Inflammatory macrophage treated with lipopolysaccharide for 1 hour (primary cell): ENCODE measurements at places on chromosomes 11 and 22.

DNA sequence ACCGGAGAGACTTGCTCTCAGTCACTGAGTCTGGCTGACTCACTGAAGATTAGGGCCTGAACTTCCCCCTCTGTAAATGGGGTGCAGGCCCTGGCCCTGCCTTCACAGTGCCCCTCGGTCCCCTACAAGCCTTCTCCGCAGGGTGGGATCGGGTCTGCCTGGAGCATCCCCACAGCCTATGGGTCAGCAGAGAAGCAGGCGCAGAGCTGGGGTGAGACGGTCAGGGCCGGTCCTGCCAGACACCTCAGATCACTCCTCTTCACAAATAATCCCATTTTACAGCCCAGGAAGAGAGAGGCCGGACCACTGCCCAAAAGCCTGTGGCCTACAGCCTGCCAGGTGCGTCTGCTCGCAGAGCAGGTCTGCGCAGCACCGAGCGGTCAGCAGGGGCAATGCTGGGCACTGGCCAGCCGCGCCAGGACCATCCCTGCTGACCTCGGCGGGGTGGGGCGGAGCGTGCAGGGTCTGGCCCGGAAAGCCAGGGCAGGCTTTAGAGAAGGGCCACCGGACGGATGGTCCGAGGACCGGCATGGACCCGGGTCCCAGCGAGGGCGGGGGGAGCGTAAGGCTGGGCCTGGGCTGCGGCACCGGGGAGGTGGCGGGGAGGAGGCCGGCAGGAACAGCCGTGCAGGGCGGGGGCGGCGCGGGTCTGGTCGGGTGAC is 522 bp upstream of the SEPTIN5 start:
- no peak for DNase-seq

GRCh38 chr11:94593030-94593429 is 25.9 kb downstream of the PIWIL4 start:
- DNase-seq: no peak

DNA sequence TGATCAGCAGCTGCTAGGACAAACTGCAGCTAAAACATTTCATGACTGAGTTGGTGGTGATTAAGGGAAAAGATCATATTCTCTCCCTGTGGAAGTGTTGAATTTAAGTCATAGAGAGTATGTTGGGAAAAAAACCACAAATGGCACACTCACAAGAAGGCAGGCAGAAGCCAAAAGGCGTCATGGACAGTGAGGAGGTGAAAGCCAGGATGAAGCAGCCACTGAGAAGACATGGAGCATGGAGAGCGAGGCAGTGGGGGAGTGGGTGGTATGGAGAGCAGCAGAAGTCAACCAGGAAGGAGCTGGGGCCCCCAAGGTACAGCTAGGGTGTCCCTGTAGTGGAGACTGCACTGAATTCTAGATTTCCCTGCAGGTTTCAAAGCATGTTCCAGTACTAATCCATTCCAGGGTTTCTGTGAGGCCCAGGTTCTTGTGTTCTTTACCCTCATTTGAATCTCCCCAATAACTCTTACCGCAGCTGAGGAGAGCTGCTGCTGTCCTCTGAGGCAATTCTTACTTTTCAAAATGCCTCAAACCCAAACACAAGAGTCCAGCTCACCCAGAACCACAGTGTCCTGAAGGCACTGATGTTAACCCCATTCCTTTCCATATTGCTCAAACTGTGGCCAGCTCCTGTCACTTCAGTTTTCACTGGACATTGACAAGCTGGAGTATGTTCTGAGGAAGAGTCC is 191.8 kb upstream of the E2F8 start:
- no peak for DNase-seq

GRCh38 chr22:33404723-33405122 is 346.5 kb upstream of the SYN3 start:
- no peak for DNase-seq

DNA sequence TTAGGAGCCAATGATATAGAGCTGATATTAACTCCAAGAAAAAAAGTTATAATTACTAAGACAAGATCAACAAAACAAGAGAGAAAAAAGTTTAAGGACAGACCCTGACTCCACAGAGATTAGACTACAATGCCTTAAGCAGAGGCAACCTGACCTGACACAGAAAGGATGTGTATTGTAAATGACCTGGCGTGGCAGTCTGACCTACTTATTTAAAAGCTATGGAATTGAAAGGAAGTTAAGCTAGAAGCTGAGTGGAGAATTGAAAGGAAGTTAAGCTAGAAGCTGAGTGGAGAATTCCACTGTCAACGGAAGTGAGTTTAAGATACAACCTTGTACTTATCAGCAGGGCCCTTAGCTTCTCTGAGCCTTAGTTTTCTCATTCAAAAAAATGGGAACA is 885.4 kb downstream of the OPCML start:
- DNase-seq: no peak

- no peak for DNase-seq
Observed at GRCh38 chr11:46252373-46252914, 25.0 kb upstream of the CREB3L1 start.

DNA sequence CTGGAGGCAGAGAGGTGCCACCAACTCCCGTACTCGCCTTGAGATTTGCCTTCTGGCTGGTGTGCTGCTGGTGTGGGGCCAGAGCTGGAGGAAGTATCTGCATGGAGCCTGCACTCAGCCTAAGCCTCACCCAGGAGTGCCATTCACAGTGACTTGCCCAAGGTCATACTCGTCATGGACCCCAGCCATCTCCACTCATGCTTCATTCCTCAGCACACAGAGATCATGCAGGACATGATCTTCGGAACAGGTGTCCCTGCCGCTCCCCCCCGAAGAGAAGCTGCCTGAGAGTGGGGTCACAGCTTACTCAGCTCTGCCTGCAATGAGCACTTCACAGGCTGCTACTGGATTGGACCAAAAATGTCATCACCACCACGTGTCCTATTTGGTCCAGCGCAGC is 49.0 kb downstream of the PC start:
- no peak for DNase-seq

DNA sequence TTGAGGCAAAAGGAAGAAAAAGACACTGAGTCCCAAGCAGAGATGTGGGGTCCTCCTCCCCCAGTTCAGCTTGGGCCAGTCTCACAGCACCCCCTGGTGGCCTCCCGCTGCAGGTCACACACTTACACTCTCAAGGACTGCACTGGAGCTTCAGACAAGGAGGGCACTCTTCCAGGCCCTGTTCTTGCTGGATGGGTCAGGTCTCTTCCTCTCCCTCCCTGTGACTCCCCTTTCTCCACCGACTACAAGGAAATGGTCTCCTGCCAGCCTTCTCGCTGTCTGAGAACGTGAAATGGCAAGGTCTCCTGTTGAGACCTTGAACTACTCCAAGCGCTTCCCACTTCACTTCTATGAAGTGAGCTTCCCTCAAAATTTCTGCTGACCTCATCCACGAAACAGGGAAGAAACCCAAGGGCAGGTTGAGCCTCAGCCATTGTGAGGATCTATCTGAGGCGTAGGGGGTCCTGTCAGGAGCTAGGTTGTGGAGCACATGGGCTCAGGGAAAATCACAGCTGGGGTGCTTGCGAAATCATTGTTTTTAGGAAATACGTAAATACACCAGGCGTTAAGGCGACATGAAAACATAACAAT is 11.2 kb upstream of the IGLL1 start:
- peak; percentile 62 for DNase-seq

DNA sequence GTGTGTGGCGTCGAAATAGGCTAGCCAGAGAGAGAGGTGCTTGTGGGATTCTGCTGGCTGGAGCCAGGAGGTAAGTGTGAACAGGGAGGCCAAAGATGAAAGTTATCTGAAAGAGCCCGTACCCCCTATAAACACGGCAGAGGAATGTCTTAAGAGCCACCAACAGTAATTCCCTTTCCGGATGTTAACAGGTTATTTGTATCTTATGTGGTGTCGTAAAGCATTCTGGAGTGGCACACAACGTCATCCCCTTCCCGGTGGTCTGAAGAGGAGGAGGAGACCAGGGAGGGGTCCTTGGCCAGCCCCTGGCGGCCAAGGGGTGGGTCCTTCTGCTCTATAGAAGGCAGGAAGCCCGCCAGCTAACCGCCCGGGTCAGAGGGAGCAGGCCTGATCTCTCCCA is 39.5 kb downstream of the MACROD1 start:
- DNase-seq: no peak

DNA sequence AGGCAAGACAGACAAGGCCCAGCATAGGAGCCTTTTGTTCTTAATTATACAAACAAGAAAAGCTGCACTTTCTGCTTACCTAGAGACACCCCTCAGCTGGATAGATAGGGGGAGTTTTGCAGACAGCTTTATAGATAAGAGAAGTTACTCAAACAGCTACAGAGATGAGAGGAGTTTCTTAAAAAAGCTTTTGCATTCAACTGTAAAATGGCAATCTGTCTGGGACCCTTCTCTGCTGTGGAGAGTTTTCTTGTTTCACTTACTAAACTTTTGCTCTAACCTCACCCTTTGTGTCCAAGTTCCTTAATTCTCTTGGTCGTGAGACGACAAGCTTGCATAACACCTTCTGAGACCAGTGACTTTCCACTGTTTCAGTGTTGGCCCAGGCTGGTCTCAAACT is 103.8 kb upstream of the CHORDC1 start:
- no peak for DNase-seq

- DNase-seq: no peak
Observed at GRCh38 chr11:60222141-60222540, 20.8 kb downstream of the MS4A4E start.

- peak; percentile 20 for DNase-seq
Observed at GRCh38 chr22:46052801-46053562, 76.0 kb upstream of the WNT7B start.

- no peak for DNase-seq
Observed at GRCh38 chr22:43921370-43921769, 2.2 kb upstream of the PNPLA3 start.

DNA sequence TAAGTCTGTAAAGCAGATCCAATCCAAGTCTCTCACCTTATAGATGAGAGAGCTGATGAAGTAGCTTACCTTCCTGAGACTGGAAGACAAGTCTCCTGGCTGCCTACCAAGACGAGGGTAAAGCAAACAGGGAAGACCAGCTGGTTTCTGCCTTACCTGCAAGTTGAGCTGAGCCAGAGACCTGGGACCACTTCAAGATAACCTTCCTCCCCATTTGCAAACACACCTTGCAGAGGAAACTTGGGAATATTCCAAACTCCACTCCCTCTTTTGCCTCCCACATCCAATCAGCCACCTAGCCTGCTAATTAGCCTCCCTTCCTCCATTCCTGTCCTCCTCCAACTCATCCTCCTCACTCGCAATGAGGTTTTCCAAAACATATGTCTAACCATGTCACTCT is 23.4 kb upstream of the ROBO3 start:
- DNase-seq: no peak
